ENCODE measurements at places on chromosomes 1 and 21.

DNA sequence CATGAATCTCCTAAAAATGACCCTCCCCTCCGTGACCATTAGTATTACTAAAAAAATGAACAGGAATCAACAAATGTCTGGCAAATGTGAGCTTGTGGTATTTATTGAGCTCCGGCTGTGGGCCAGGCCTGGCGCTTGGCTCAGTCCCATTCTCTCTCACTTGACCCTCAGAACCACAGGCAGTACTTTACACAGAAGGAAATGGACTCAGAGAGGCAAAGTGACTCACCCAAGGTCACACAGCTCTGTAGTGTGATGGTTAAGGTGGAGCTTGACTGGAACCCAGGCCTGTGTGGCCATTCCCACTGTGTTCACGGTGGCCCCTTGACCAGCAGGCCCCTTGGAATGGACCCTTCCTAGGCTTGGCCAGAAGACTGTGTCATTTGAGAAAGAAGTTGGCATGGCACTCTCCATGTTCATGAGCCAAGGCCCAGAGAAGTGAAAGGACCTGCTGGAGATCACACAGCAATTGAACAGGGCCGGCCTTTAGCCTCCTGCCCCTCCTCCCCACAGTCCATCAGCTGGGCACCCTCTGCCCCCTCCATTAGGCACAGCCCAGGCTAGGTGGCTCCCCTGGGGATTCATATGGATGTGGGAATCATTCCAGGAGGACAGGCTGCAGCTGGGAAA lies 32.1 kb downstream of the FAM151A start:
- no peak for DNase-seq

DNA sequence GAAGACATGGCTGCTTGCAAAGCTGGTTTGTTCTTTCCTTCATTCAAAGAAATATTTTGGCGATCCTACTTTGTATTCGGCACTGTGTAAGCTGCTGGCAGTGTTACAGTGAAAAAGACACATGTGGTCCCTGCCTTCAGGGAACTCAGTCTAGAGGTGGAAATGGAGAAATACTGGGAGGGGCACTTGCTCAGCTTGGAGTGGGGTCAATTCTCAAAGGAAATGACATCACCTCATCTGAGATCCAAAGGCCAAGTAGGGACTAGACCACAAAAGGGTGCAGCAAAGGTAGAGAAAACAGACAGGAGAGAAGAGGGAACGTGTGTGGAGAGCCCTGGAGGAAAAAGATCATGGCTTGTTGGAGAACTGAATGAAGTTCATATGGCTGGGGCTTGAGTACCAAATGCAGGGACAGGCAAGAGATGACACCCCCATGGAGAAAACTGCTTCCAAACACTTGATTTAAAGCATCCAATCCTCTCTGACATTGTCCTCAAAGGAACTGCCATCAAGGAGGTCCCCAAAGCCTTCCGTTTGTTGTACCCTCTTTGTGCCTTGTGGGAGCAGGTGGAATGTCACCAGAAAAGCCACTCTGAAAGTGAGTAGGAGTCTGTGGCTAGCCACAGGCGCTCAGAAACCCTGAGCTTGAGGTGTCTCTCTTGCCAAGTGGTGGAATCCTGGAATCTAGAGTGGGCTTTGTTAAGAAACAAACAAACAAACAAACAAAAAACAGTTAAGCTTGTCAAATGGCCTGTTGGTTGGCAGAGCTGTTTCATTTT lies 48.3 kb upstream of the TDRD10 start:
- peak; percentile 39 for DNase-seq

GRCh38 chr1:235783148-235783776 lies 83.4 kb downstream of the LYST start:
- DNase-seq, result peak; percentile 39

DNA sequence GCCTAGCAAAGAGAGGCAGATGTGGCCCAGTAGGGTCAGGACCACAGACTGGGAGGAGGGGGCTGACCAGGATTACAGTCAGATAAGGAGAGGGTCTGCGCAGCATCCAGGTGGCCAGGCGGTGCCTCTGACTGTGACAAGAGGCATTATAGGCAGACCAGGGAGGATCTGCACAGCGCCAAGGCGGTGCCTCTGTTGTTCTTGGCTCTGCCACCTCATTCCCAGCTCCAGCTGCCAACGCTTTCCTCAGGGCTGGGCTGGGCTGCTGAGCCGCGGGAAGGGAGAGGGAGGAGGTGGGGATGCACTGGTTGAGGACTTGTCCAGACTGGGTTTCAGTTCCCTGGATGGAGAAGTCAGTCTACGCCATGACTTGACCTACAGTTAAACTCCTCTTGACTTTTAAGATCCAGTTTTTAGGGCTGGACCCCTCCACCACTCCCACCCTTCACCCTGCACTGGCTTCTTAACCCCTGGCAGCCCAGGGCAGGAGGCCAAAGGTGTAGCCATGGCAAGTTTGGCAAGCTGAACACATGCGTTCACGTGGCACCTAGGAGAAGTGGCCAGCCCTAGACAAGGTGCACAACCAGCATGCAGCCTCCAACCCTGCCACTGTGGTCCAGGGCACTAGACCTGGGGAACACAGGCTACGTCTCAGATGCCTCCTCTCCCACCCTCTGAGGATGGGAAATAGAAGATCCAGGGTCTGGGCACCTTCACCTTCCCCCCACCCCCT lies 4.5 kb upstream of the CRABP2 start:
- DNase-seq, result peak; percentile 39

GRCh38 chr21:34203851-34204420 lies 130.6 kb downstream of the MRPS6 start:
- no peak for DNase-seq

- DNase-seq, result no peak
These were observed 25.7 kb upstream of the ATP2B4 start for GRCh38 chr1:203600782-203601513.

GRCh38 chr1:2972879-2973575 lies 48.2 kb upstream of the ACTRT2 start:
- no peak for DNase-seq

- no peak for DNase-seq
These were observed 26.4 kb downstream of the USP48 start for GRCh38 chr1:21756393-21757089.

GRCh38 chr1:20575541-20576336 lies 13.2 kb upstream of the CDA start:
- DNase-seq, result no peak

DNA sequence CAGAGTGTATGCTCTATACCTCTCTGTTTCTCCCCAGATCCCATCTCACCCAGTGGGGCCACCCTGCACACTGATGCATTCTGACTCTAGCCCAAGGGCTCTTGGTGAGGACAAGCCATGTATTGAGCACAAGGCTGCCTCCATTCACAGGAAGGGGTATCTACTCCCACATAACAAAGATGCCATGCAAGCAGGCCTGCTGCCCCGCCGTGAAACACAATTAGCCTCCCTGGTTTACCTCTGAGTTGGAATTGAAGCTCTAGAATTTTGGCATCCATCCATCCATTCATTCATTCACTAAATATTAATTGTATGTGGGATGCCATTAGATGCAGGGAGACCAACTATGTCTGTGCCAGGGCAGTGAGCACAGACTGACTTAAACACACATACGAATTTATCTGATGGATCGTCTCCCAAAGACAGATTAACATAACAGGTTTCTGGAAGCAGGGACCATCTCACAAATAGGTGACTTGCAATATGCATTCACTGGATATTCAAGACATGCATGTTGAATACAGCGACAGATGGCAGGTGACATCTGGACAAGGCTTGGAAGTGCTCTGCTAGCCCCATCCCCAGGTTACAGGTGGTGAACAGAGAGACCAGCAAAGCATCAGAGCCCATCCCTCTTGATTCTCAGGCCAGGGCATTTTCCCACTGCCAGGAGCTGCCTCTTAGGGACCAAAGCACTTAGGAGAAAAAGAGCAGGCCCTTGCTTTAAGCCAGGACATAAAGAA lies 34.3 kb downstream of the TRABD2B start:
- no peak for DNase-seq

GRCh38 chr1:45306905-45307304 lies 19.8 kb upstream of the HPDL start:
- DNase-seq, result no peak

DNA sequence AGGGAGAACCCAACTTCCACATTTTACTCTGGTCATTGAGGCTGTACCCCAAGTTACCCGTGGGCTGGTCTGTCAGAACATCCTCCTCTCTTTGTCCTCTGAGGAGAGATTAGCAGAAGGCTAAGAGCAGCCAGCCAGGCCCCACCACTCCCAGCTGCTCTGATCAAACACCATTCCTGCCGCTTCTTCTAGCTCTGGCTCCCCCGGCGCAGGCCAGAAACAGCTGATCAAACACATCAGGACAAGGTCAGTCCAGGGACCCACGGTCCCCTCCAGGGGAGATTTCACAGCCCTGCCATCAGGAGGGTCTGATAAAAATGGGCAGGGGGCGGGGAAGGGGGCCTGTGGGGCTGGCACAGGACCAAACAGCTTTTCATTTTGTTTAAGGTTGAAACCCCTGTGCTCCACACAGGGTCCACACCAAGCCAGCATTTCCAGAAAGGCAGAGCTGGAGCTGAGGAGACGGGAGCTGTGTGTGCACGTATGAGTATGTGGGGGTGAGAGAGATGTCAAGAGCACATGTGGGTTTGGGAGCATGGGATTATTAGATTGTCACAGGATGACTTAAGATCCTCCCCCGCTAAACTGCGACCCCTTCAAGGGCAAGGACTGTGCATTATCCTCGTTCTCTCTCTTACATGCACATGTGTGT lies 29.9 kb upstream of the EPHA8 start:
- no peak for DNase-seq

GRCh38 chr1:234666761-234667160 lies 56.8 kb upstream of the IRF2BP2 start:
- no peak for DNase-seq

GRCh38 chr1:168089979-168090337 lies 46.8 kb downstream of the GPR161 start:
- no peak for DNase-seq

GRCh38 chr1:113854234-113854633 lies 17.3 kb downstream of the PTPN22 start:
- no peak for DNase-seq

DNA sequence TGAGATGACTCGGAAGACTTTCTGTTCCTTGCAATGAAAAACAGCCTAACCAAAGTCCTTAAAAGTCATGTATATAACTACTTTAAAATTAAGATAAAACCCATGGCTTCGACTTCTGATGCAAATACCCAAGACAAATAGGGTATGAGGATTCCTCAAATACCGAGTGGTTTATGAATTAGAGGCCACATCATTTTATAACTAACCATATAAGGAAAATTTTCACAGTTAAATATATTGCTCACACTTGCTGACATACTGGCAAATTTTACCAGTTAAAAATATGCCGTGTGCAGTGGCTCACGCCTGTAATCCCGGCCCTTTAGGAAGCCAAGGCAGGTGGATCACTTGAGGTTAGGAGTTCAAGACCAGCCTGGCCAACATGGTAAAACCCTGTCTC lies 5.4 kb downstream of the RERE start:
- DNase-seq, result no peak

DNA sequence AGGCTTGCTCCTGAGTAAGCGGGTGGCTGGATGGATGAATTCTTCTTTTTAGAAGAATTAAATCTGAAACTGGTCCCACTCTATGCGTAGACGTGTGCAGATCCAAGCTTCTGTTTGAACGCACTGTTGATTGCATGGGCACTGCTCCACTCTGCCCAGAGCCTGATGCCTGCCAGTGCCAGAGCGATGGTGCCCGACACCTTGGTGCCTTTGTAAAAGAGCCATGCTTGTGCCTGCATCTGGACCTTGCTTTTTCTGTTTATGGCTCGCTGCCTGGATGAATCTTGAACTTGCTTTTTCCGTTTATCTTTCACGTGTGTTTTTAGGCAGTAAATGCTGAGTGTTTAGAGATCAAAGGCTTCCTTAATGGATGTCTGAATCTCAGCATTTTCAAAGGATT lies 15.0 kb upstream of the PWP2 start:
- no peak for DNase-seq

GRCh38 chr1:23964790-23965740 lies 5.4 kb downstream of the PNRC2 start:
- no peak for DNase-seq

GRCh38 chr1:153478047-153478691 lies 17.7 kb upstream of the S100A7 start:
- no peak for DNase-seq
